Right ventricle myocardium superior (tissue), 1 donor: ENCODE measurements at places on chromosomes 11 and 22.

DNA sequence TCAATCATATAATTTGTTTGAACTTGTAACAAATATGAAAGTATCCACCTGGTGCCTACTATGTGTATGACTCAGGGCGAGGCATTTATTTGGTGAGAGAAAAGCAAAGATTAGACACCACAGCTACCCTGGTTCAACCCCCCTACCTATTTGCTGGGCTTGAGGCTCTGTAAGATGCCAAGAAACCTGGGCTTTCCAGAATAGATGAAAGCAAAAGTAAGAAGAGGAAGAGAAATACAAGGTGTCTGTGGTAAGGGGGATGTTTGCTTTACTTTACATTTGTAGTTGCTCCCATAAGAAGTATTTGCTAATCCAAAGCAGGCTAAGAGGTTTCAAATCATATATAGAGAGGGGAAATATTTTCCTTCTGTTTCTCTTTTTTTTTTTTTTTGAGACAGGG is 61.7 kb downstream of the DDI1 start:
- DNase-seq, result no peak

- DNase-seq, result no peak
Measured at GRCh38 chr11:75028724-75029123, 40.0 kb downstream of the NEU3 start.

- DNase-seq, result peak; percentile 64
Measured at GRCh38 chr11:62555464-62556107, 9.0 kb upstream of the AHNAK start.

- no peak for DNase-seq
Measured at GRCh38 chr11:96189351-96189750, 153.6 kb downstream of the MAML2 start.

- DNase-seq, result no peak
Measured at GRCh38 chr11:85813721-85814120, 2.8 kb upstream of the SYTL2 start.

GRCh38 chr11:122679466-122679865 is 23.9 kb downstream of the UBASH3B start:
- no peak for DNase-seq

DNA sequence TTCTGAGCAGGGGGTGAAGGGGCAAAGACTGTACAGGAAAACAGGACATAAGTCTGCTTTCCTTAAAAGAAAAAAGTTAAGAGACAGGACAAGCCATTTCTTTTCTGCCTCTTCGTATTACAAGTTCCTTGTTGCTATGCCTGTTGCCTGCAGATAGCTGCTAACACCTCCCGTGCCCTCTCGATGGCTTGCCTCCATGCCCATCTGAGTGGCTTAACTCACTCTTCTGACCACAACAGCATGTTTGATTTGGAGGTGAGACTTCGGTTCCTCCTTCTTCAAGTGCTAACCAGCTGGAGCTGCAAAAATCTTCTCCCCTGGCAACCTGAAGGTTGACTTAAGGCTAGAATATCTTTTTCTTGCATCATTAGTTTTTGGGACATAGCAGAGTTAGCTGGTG is 103.1 kb downstream of the PRR5L start:
- no peak for DNase-seq

DNA sequence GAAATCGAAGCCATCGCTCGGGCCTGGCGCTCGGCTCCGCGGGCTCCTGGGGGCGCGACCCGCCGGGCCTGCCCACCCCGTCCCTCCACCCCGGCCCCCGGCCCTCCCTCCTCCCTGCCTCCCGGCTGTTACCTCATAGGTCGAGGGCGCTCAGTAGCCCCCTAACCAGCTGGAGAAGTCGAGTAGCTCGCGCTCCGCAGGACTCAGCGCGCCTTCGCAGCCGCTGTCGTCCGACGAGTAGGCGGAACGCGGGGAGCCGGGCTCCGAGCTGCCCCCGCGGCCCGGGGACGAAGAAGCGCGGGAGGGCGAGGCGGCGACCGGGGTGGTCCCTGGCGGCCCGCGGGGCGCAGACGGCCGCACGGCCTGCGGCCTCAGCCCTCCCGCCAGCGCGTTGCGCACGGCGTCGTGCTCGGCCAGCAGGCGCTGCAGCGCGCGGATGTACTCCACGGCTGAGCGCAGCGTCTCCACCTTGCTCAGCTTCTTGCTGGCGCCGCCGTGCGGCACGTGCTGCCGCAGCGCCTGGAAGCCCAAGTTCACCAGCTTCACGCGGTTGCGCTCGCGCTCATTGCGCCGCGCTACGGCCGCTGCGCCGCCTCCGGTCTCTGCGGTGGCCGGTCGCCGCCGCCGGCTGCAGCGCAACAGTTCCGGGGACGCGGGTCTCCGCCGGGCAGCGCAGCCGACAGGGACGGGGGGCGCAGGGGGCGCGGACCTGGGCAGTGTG is 627 bp downstream of the ASCL2 start:
- DNase-seq, result peak; percentile 68

GRCh38 chr11:2215561-2216399 is 44.2 kb upstream of the TH start:
- no peak for DNase-seq

DNA sequence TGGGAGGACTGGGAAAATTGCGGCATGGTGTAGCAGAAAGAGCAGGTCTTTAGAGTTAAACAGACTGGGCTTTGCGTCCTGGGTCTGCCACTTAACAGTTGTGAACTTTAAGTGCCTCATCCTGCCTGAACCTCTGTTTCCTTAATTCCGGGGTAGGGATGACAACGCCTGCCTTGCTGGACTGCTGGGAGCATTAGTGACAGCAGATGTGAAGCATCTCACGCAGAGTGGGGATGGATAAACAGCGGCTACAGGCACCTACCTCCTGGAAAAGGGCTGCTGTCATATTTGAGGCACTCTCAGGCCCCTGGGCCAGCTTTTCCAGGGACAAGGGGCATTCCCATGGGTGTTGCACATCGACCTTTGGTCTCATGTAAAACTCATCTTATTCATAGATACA is 572.2 kb downstream of the TBC1D22A start:
- DNase-seq, result no peak

GRCh38 chr11:109972181-109972715 is 120.9 kb upstream of the ZC3H12C start:
- no peak for DNase-seq

- DNase-seq, result no peak
Measured at GRCh38 chr11:101797335-101797734, 117.5 kb upstream of the CEP126 start.

- DNase-seq, result no peak
Measured at GRCh38 chr11:110131386-110132123, 38.4 kb downstream of the ZC3H12C start.

GRCh38 chr22:37080438-37080837 is 28.9 kb downstream of the KCTD17 start:
- DNase-seq, result no peak

DNA sequence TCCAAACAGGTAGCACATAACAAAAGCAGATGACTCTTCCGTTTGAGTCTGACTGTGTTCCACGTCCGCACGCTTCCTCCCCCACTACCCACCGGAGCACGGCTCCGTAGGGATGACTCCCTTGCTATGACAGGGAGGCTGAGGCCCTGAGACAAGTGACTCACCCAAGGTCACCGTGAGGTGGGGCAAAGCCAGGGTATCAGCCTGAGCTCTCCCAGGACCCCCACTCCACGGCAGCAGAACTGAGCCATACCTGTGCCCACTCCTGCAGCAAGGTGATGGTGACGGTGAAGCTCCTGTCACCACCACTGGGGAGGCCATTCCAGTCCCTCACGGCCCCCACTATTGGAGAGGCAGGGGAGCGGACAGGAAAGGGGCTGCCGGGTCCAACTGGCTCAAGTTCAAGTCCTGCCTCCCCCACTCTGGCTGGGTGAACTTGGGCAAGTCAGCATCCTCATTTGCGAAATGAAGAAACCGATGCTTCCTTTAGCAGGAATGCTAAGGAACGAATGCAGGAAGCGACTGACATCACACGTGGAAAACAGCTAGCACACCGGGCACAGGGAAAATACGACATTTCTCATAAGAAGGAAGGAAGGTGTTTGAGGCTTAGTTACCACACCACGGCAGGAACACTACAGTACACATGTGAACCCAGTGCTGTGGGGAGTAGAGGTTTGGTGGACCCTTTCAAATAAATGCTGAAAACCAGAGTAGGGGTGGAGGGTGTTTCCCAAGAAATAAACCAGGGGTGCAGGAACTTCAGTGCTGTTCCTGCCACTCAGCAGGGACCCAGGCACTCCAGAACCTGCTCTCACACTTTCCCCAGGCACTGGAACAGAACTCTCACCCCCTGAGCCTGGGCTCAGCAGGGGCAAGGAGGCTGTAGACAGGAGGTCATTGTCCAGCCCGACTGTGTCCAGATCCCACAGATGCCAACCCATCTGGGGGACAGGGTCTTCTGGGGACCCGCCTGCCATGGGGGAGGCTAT is 32.4 kb upstream of the CBX7 start:
- peak; percentile 46 for DNase-seq

- DNase-seq, result no peak
Measured at GRCh38 chr11:107612445-107612844, 21.5 kb downstream of the ELMOD1 start.

DNA sequence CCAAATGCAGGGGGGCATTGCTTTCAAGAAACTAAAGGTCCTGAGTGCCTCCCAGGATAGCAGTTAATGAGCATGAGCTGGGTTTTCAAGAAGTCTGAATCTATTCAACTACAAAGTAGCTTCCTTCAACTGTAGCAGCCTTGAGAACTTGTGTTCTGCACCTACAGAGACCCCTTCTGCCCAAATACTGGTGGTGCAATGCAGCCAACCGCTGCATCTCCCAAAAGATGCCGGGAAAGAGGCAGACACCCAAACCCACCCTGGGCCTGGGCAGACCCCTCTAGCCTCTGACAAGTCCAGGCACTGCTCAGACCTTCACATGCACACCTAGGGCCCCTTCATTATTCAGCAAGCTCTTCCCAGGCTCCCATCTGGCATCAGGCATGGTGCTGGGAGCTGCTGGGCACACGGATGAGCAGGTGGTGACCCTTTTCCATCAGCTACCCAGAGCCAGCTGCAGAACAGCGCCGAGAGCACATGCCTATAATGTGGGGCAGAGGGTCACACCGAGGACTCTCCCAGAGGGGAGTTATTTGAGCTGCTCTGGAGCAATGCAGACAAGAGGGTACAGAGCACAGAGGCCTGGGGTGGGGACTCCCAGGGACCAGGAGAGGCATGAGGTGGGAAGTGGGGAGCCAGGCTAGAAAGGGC is 44.9 kb upstream of the ETS1 start:
- DNase-seq, result no peak

DNA sequence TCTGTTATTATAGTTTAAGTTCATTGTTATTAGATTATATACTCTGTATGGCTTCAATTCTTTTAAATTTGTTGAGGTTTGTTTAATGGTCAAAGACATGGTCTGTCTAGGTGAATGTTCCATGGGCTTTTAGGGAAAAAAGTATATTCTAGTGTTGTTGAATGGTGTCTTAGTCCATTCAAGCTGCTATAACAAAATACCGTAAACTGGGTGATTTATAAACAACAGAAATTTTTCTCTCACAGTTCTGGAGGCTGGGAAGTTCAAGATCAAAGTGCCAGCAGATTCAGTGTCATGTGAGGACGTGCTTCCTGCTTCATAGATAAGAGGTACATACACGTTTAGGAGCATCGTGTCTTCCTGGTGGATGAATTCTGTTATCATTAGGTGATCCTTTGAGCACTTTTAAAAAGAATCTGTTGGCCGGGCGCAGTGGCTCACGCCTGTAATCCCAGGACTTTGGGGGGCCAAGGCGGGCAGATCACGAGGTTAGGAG is 26.2 kb downstream of the PPARA start:
- DNase-seq, result no peak

GRCh38 chr22:47406896-47407295 is 644.4 kb downstream of the TBC1D22A start:
- no peak for DNase-seq

- DNase-seq, result peak; percentile 20
Measured at GRCh38 chr11:17498058-17498457, 21.4 kb upstream of the ABCC8 start.
